Hepatocyte (in vitro differentiated cells): ENCODE measurements at places on chromosomes 6 and 20. TPM values are rescaled to one million over a fixed set of nuclear protein-coding genes. Genes with fewer than 3 reads are reported as not detected.
A peak's percentile ranks its signal among the peaks of the same experiment; 100 is the strongest.

GRCh38 chr20:46709459-46710152 is at the start of gene SLC2A10:
TSS of gene SLC2A10 (plus strand) at chr20:46709649. CDS start at chr20:46709737, 88 bp downstream.
- DNase-seq = peak; percentile 86

DNA sequence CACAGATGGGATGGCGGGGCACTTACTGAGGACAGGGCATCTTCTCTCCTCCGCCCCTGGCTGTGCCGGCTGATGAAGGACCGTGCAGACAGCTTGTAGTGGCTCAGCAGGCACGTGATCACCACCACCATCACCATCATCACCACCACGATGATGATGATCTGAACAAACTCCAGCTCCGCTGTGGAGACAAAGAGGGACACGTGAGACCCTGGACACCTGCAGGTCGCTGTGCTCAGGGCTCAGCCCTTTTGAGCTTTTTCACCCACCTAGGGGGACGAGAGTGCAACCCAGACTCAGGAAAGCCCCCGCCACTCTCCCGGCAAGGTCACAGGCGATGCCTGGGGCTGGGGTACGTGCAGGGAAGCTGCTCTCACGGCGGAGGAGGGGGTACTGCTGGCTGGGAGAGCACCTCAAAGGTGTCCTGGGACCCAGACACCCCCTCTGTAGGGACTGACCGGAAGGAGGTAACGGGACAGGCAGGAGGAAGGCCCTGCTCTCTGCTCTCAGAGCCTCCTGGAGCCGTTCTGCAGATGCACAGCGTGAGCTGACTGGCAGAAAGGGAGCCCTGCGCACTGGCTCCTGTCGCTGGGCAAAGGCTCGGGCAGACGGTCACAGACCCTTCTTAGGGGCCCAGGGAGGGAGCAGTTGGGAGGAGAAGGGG is 39.4 kb upstream of the ZBP1 start:
- no peak for DNase-seq

GRCh38 chr20:48600470-48600945 is 227.3 kb downstream of the PREX1 start:
- DNase-seq = no peak

DNA sequence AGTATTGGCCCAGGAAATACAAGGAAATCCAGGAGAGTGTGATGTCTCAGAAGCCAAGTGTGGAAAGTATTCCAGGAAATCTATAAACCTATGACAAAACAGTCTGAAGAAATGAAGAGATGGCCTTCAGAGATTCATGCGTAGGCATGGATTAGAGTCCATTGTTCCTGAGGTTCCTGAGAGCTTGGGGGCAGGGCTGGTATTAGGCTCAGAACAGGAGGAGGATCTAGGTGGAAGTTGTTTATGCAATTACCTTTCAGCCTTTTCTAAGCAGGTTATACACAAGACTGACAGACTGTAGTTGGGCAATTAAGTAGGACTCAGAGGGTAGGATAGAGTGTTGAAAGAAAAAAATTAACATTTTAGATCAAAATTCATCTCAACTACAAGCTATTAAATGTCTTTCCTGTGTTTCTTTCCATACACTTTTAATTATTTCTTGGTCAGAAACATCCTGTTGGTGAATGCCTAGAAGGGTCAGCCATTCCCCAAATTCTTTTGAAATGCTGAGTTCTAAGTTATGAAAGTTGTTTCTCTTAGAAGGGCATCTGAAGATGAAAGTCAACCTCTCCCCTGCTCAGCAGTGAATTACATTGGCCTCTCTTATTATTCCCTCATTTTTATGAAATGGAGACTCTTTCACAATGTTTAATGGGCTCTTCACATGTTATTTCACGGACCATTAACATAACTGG is 201.2 kb upstream of the MYLIP start:
- no peak for DNase-seq

DNA sequence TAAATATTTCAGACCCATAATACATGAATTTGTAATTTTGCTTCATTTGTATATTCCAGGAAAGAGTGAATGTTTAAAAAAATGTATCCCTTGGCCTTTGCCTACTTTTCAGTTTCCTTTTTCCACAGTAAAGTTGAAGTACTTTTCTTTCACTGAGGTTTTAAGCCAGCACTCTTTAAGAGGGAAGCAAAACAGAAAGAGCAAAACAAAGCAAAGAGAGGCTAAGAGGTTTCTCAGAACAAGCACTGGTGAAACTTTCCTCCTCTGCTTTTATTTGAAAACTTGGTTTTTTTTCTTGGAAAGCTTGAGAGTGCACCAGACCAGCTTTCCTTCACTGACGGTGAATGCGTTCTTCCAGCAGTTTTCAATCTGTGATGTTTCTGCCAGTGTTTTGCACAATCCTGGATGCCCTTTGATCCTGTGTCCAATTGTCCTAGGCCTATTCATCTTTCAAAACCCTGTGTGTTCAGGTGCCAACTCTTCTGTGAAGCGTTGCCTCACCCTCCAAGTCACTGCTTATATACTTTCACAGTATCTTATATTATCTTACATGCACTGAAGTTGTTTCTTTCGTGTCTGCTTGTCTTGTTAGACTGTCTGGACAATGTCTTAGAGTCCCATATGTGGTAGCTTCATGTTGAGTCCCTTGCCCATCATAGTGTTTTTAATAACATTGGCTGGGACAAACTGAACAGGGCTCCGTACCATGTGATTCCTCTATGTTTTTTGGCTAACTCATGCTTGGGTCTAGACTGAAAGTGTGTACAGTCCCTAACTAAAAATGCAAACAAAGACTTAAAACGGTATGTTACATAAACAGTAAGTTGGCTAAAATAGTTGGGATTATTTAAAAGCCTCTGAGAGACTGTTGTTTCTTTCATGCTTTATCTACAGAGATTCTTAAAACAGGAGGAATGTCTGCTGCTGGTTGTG is 1.9 kb downstream of the RNF217 start:
- DNase-seq = peak; percentile 37

- no peak for DNase-seq
Observed at GRCh38 chr20:23363257-23363649, 1.3 kb downstream of the GZF1 start.

DNA sequence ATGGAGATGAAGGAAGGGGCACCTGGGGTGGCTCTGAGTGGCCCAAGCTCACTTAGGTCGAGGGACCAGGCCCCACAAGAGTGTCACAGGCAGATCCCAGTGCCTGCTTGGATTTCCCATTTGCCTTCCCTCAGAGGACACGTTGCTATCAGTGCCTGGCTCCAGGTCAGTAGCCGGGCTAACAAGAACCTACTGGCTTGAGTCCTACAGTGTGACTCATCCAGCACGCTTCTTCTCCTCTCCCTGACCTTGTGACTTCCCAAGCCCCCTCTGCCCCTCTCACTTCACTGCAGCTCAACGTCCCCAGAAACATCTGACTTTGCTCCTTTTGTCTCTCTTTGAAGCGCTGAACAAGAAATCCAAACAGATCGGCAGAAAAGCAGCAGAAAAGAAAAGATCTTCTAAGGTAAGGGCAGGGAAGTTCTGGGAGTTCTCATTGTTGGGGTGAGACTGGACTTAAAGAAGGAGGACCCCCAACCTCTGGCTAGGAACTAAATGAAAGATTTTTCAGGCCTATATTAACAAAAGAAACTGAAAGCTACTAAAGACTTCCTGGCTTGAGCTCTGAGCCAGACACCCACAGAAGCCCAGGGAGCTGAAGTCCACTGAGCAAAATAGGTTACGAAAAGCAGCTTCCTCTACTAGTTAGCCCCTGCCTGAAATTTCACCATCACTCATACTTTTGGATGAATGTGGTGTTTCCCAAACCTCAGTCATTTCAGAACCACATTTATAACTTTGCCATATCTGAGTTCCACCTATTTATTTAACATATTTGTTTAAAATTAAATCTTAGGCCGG is 21.5 kb downstream of the ASIP start:
- DNase-seq = peak; percentile 31

DNA sequence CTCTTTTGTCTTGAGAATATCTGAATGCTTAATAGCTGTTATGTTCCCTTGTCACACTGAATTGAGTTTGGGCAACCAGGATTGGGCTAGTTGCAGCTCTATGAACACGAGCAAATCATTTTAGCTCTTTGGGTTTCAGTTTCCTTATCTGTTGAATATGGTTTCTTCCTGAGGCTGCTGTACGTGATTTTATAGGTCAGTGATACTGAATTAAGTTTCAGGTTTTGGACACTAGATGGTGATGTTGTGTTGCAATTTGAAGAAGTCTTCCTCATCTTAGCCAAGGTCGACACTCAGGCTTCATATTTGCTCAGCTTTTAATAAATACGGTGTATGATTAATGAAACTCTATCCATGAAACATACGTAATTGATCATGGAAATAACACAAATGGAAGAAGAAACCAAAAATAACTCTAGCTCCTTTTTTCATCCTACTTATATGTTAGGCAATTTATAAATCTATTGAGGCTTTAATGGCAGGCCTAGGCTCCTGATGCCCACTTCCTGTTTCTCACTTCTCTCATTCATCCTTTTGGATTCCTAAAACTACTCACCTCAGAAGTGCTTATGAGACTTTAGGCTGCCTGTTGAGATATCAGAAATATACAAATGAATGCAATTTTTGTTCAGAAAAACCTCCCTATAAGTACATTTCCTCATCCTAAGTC is 354.1 kb upstream of the MAP3K7 start:
- DNase-seq = peak; percentile 65

GRCh38 chr6:28104392-28105244 is 19.8 kb upstream of the ZSCAN16 start:
- peak; percentile 91 for DNase-seq

DNA sequence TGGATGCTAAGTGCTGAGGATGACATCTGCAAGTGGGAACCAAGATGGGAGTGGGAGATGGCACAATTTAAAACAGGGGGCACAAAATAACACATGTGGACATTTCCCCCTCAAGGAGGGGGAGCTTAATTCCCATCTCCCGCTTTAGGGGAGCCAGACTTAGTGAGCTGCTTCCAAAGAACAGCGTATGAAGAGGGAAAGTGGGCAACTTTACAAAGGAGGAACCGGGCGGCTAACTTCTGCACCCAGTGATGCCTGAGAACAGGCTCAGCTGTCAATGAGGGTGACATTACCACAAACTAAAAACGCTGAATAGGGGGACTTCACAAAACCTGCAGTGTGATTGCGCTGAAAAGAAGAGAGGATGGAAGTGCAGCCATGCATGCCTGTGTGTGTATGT is 95.5 kb upstream of the NXT1 start:
- no peak for DNase-seq

GRCh38 chr6:37802810-37803209 is 16.7 kb upstream of the ZFAND3 start:
- no peak for DNase-seq

DNA sequence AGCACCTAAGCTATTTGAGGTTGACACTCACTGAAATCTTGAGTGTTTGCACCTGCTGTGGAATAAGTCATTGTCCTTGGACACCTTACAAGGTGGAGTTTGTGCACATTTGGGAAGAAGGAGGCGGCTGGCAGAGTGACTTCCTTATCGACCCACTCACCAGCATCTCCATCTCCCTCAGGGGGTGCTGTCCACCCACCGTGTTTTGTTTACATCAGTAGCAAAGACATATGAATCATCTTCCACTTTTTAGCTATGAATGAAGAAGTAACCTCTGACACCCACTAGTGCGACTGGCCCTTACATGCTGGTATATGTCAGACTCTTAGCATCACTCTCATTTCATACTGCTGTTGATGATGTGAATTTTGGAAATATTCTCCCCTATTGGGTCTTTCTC is 119.5 kb upstream of the SGK1 start:
- DNase-seq = no peak

DNA sequence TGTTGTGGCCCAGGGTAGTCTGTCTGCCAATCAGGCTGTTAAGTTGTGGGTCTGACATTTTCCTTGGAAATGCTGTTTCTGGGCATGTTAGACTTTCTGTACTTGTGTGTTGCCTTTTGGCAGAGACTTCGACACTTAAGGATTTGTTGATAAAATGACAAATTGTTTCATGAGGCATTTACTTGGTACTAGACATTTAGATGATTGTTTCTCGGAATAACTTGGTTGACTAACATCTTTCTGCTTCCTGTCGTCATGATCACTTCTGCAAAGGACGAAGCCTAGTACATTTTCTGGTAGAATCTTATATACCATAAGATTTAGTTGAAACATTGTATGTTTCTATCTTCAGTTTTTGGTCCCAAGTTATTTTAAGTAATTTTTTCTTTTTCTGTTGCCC is 34.1 kb downstream of the UTRN start:
- no peak for DNase-seq

DNA sequence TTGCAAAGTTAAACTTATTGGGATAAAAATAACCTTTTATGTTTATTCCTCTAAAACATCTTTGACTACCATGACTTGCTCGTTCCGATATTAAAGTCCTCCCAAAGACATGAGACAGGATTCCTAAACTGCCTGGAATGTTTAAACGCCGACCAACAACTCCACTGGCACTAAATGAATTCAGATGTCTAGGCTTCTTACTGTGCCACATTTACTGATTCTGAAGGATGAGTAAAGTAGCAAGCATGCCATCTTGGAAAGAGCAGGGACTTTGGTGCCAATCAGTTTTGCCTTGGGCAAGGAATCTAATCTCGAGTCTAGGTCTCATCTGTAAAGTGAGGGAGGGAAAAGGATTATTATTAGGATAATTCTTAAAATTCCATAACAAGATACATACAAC is 25.3 kb downstream of the MBOAT1 start:
- no peak for DNase-seq

DNA sequence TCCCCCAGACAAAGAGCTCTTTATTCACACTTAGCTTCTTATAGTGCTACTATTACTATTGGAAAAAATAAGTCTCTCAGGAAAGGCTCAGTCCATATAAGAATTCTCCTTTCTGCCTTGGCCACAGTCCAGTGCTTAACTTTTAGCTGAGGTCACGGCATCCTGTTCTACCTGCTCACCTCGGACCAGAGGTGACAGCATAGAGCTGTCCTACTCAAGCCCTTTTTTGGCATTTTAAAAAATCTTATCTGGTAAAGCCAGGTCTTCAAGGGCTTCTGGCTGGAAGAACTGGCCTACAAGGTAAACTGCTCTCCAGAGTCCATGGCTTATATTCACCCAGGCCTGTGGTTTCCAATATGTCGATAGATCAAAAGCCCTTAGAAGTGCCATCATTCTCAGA is 109.7 kb downstream of the RCAN2 start:
- DNase-seq = no peak

SLC17A9 gene
- polyA plus RNA-seq = 83.9 and 113 TPM in 2 replicates

GINS1 gene
- 3.5 and 7.6 TPM in 2 replicates for polyA plus RNA-seq

DLK2 gene
- 1.8 and 2.1 TPM in 2 replicates for polyA plus RNA-seq

THEMIS gene
- polyA plus RNA-seq = not detected in 2 replicates

PSORS1C2 gene
- polyA plus RNA-seq = not detected in 2 replicates

TMEM14A gene
- polyA plus RNA-seq = 80.4 and 86.9 TPM in 2 replicates

SLA2 gene
- polyA plus RNA-seq = 0.15 TPM in 1 of 2 replicates, not detected in the other

F13A1 gene
- polyA plus RNA-seq = 1.4 and 3.7 TPM in 2 replicates
